AG08396 (cell line): ENCODE measurements at places on chromosomes 3 and 15.

GRCh38 chr15:45921376-45921775 lies 286.5 kb downstream of the SQOR start:
- no peak for DNase-seq

DNA sequence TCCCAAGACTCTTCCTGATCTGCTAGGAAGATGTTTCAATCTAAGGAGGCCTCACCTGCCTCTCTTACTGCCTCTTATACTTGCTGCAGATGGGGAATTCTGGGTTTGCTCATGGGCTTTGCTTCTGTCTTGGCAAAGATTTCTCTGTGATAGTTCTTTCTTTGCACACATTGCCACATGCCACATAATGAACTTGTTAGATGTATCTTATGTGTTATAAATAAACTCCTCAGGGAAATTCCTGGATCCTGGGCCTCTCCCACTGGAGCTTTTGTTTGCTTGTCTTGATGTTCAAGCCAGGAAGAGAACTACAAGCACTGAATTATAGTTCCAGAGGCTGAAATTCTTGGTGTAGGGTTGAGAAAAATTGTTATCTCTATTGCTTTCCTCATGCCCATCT lies 12.2 kb downstream of the RTP1 start:
- DNase-seq, result no peak

GRCh38 chr15:45276831-45277230 lies 24.8 kb downstream of the SLC28A2 start:
- no peak for DNase-seq

DNA sequence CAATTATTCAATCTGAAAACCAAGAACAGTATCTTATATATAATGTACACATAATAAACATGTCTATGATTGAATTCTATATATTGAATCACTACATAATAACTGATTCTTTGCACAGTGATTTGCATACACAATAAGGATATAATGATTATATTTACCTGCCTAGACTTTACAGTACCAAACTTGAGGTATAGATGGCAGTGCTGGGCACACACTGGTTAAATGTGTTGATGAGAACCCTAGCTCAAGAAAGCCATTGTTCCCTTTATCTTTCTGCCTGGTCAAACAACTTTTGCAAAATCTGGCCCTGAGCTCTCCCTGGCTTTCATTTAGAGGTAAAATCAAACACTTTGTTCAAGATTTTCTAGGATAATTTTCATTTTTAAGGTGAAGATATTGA lies 697.7 kb downstream of the TUSC7 start:
- no peak for DNase-seq

DNA sequence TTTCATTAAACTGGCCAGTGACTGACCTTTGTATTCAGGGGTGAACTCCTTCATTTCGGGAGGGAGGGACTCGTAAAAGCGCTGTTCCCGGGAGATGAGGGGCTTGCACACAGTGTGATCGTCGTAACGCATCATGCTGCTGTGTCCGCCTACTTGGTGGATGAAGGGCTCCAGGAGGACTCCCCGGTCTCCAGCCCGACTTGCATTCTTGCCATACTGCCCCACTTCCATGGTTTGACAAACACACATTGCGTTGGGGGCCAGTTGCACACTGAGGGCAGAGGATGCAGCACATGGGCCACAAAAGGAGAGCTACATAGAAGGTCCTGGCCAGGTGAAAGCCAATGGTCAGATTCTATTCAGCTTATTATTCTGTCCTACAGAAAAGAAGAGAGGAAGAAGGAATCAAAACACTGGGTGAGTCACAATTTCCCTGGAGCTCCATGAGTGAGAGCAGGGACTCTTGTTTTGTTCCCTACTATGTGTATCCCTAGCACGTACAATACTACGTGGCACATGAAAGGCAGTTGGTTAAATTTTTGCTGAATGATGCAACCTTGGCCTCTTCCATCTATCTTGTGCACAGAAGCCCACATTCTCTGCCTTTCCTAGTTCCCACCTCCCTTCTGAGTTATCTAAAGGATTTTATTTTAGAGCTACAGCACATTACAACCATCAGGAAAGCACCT lies 24.2 kb upstream of the GMPPB start:
- peak; percentile 17 for DNase-seq

- DNase-seq, result no peak
These were observed 15.8 kb downstream of the RBP1 start for GRCh38 chr3:139523718-139524117.

DNA sequence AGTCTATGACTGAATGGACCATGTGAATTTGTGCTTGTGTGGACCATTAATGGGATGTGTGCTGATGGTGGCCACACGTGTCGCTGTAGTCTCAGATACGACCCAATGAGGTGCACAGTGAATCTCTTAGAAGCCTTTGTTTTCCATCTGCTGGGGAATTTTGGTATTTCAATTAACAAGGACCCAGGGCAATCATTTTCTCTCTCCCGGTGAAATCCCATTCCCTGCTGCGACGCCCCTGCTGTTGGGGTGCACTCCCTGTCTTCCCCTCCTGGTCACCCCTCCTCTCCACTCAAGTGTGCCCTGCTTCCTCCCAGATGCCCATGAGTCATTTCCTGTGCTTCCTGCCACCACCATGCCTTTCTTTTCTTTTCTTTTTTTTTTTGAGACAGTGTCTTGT lies 32.7 kb downstream of the EBLN2 start:
- no peak for DNase-seq

DNA sequence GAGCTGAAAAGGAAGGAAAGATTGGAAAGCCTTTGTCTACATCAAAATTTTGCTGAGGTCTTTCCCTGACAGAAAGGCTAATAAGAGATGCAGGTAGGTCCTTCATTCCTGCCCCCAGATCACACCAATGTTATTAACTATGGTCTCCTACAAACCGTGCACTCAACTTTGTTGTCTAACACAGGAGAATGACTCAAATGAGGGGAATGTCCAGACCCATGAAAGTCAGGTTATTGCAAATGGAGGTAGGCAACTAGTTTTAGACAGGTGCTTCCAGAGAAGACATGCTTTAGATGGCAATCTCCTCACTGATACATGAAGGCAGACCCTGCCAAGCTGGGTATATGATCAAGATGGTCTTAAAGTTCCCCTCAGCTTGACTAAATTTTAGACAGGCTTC lies 51.0 kb downstream of the NFKBIZ start:
- no peak for DNase-seq

DNA sequence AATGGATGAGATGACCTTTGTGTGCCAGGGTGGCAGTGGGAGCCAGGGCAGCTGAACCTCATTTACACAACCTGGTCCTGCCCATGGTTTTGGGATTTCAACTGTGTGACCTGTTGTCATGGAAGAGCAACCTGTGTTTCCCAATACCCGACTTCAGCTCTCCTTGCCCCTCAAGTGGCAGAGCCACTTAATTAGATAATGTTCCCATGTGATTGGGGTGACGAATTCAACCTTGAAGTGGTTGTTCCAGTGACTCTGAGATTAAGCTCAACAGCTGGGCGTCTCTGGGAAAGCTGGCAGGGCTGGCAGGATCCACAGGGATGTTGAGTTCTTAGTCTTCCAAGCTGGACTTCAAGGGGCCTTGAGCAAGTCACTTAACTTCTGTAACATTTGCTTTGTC lies 71.0 kb downstream of the THSD4 start:
- no peak for DNase-seq

- DNase-seq, result no peak
These were observed 5.0 kb downstream of the CISH start for GRCh38 chr3:50606596-50606995.

DNA sequence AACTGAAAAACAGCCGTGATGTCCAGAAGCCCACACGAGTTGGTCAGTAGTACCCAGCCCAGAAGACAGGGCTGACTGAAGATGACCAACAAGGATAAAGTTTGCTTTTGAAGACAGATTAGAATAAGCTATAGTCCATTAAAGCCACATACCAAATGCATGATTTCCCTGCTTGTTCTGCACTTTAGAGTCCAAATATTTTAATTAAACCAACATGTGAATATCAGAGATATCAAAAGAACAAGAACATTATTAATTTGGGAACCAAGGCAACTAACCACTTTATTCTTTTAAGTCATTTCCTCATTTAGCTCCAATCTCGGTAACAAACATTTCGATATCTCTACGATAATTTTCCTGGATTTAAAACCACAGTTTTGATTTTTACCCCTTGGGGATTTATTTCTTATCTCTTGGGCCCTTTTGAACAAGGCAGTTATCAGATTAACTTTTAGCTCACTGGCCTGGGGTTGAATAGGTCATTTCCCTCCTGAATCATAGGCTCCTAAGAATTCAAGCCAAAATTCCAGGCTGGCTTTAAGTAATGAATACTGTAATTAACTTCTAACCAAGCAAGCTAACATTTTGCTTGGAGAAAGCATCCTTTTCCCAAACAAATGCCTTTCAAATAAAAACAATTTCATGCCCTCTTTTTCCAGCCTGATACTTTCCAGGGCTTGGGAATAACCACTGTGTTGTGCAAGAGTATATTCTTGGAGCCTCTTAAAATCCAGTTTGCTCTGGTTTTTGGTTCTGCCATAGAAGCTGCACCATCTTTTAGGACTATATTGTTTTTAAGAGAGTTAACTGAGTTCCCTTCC lies 102.9 kb upstream of the NR2E3 start:
- DNase-seq, result no peak

GRCh38 chr15:48855501-48856440 lies 22.2 kb upstream of the EID1 start:
- DNase-seq, result peak; percentile 34

DNA sequence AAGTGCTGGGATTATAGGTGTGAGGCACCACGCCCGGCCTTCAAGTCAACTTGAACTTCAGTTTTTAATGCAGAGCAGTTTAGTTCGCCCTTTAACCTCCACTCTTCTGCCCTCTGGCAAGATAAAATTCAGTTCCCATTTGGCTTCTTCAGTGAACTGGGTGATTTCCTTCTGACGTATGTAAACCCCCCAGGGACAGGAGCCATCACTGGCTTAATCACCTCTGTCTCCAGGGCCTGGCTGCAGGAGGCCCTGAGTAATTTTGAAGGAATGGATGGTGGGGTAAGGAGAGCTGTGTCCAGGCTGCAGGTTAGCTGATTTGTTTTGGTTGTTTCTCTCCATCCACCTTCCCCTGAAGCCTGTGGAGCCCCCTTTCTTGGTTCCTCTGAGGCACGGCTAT lies 11.9 kb downstream of the MCM2 start:
- DNase-seq, result no peak

DNA sequence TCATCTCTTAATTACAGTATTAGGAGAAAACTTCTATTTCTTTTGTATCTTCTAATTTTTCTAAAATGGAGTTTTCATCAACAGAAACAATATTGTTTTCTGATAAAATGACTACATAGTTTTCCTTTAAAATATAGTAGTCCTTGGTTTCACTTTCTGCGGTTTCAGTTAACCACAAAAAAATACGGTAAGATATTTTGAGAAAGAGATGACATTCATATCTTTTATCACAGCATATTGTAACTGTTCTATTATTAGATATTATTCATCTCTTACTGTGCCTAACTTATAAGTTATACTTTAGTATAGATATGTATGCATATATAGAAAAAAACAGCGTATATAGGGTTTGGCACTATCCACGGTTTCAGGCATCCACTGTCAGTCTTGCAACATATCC lies 2.3 kb downstream of the B4GALT4 start:
- DNase-seq, result no peak

DNA sequence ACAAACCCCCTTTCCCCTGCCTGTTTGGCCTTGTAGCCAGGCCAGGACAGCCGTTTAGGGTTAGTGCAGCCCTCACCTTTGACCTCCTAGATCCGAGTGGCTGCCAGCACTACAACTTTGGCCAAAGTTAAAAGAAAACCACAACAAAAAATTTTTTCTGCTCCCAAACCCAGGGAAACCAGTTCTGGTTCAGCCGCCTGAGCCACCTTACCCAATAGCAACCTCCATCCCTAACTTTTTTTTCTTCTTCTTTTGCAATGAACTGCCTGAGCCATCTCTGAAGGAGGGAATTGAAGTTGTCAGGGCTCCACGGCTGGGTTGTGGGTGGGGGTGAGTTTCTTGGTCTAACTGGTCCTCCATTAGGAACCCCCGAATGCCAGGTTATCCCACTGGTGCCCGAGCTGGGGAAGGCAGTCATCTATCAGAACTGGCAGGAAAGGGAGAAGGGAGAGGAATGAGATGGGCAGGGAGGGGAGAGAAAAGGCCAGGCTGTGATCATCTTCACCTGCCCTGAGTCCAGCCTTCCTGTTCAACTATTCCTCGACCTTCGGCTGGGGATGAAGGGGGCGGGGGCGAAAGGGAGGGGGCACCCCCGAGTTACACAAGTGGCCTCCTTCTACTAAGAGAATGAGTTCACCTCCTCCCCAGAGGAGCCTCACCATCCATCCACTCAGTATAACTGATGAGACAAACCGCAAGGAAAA lies 6.2 kb upstream of the NR2F2 start:
- no peak for DNase-seq

DNA sequence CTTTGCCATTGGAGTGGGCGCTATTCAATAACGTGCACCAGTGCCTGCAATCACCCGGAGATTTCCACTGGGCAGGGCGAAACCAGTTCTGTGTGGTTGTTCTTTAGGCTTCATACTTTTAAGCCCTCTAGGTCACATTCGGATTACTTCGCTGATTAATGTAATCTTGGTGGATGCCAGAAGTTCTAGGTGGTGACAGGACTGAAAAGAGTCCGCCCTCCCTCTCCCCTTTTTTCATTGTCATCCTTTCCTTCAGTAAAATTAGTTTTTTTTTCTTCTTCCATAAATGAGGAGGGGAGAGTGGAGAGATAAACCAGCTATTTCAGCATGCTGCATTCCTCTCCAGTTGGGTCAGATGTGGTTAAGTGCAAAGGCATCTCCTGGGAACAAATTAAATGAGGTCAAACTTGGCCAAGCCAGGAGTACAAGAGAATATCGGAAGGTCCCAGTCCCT lies 2.3 kb upstream of the SLC2A2 start:
- peak; percentile 70 for DNase-seq
